ENCODE measurements at places on chromosomes 11 and 22.

- no peak for ATAC-seq
These were observed 1044.0 kb downstream of the NTM start for GRCh38 chr11:132414451-132414850.

DNA sequence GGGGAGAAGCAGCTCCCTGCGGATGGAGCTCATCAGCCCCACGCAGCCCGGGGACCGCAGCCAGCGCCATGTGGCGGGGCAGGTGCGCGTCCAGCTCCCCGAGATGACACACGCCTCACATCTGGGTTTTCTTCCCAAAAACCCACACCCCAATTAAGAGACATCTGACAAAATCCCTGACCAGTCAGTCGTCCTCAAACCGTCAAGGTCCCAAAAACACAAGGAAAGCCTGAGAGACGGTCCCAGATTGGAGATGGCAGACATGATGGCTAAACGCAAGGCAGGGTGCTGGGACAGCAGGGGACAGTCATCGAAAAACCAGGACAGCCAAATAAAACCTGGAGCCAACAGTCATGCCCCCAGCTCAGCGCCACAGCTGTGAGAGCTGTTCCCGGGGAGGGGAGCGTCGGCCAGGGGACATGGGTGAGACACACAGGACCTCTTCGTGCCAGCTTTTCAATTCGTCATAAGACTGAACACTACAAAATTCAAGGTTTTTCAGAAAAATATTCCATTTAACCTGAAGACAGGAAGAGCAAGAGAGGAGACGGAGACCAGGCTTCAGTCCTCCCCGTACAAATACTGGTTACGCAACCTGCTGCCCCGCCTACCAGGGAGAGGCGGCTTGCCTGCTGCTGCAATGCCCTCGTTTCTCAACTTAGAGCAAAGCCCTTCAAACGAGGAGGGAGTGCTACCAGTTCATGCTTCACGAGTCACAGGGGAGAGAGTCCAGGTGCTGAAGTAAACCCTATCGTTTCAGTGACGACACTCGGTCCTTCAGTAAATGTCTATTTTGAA is 10.5 kb downstream of the TOLLIP start:
- no peak for ATAC-seq

- ATAC-seq: no peak
These were observed 530.2 kb downstream of the DLG2 start for GRCh38 chr11:85096939-85097338.

DNA sequence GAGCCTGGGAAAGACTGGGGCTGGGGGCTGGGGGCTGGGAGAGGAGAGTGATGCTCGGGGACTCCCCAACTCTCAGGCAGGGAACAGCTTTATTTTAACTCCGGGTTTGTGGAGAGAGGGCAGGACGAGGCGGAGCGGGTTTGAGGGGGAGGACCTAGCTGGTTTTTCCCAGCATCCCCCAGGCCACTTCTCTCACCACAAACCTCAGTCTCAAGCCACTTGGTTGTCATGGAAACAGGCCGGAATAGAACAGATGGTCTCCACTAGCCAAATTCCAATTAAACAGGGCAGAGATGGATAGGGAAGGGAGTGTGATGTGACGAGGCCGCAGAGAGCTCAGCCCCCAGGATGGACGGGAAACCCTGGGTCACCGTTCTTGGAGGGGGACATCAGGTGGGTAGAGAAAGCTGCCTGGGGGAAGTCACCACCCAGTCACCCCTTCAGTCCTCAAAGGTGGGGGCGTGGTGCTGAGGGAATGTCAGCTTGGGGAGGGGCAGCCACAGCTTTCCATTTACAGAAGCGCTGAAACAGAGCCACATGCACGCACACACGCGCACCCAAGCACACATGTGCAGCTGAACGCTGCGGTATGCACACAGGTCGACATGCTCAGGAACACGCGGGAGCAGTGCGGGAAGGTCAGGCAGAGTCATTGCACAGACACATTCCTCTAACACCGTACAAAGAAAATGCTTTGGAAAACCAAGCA is 19.2 kb downstream of the NECTIN1 start:
- ATAC-seq: peak; percentile 72

All from SK-N-SH treated with all-trans-retinoic acid at 6 μM for 48 hours (cell line).